ENCODE measurements at places on chromosomes 7 and 10.

- no peaks in the 10 kb centered on the region for H3K36me3 ChIP-seq
- no peak overlapping the region for H3K4me3 ChIP-seq
- no peak overlapping the region for H3K27ac ChIP-seq
Measured at GRCh38 chr10:112159469-112159868, 24.1 kb downstream of the GPAM start.

- H3K4me3 ChIP-seq: no peak overlapping the region
- H3K36me3 ChIP-seq: no peaks in the 10 kb centered on the region
- H3K27me3 ChIP-seq: no peaks in the 10 kb centered on the region
- DNase-seq: no peak
- no peak overlapping the region for H3K27ac ChIP-seq
Measured at GRCh38 chr10:11594589-11595394, 16.7 kb downstream of the USP6NL start.

DNA sequence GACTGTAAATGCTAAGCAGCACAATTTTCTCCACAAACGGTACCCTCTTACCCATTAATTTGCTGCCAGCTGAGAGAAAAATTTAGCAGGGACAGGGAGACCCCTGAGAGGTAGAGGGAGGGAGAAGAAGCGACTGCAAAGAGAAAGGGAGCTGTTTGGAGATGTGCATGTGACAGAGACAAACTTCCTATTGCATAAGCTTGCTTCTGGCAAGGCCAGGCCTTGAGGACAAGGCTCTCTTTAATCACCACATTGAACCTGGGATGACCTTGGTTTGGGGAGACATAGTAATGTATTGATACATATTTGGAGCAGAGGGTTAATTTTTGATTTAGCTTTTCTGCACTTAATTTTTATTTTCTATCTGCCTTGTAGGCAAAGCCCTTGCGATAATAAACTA, 31.1 kb upstream of the HIBADH start:
- no peak overlapping the region for H3K4me3 ChIP-seq
- peaks cover 3% of the 10 kb centered on the region for H3K4me1 ChIP-seq
- no peaks in the 10 kb centered on the region for H3K36me3 ChIP-seq
- no peaks in the 10 kb centered on the region for H3K27me3 ChIP-seq

- H3K4me1 ChIP-seq: no peaks in the 10 kb centered on the region
- no peaks in the 10 kb centered on the region for H3K27me3 ChIP-seq
- H3K4me3 ChIP-seq: no peak overlapping the region
- no peak for DNase-seq
Measured at GRCh38 chr7:71255537-71256178, 123.7 kb downstream of the GALNT17 start.

- H3K27me3 ChIP-seq: no peaks in the 10 kb centered on the region
- H3K36me3 ChIP-seq: no peaks in the 10 kb centered on the region
- no peaks in the 10 kb centered on the region for H3K4me1 ChIP-seq
- peak; percentile 6 for DNase-seq
- H3K27ac ChIP-seq: peak overlapping the region; percentile 15
Measured at GRCh38 chr10:80580638-80581468, 43.2 kb downstream of the SH2D4B start.

DNA sequence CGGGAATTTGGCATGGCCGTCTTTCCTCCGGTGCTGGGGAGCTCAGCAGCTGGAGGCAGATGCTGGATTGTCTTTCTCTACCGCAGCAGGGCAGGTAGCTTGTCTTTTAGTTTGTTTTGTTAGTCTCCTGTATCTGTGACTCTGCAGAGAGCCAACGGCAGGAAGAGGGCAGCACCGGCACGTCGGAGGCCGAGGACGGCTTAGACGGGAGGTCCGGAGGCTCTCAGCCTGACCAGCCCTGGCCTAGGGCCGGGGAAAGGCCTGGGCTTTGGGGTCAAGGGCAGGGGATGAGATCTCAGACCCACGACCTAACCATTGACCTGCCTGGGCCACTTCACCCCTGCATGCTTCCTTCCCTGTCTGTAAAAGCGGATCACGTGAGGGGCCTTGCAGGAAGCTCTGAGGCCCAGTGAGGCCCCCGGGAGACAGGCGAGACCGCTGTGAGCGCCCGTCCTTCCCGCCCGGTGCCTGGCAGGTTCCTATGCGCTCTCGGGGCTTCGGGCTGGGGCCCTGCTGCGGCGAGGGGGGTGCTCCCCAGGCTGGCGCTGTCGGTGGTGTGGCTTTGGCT, 72.7 kb downstream of the LHPP start:
- H3K27ac ChIP-seq: no peak overlapping the region
- H3K4me3 ChIP-seq: no peak overlapping the region
- no peaks in the 10 kb centered on the region for H3K36me3 ChIP-seq
- no peak for DNase-seq

- H3K27me3 ChIP-seq: no peaks in the 10 kb centered on the region
- DNase-seq: no peak
- no peak overlapping the region for H3K4me3 ChIP-seq
- no peaks in the 10 kb centered on the region for H3K36me3 ChIP-seq
Measured at GRCh38 chr10:23364378-23364777, 19.8 kb upstream of the C10orf67 start.

DNA sequence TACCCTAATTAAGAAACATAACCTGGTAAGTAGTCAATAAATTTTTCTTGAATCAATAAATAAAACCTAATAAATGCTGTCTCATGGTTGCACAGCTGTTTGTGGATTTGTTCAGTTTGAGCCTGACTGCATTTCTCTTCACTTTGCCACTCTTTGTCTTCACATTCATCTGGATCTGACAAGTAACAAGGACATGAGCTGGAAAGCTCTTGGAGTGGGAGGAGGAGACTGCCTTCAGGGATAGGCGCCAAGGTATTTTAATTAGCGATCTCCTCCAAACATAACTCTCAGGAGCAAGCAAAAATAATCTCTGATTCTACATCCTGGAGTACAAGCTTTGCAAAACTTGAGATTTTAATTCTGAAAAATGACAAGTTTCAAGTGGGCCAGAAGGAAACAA, 251.0 kb downstream of the BMPER start:
- H3K36me3 ChIP-seq: no peaks in the 10 kb centered on the region
- H3K27ac ChIP-seq: no peak overlapping the region
- no peaks in the 10 kb centered on the region for H3K27me3 ChIP-seq
- H3K4me3 ChIP-seq: no peak overlapping the region

- no peaks in the 10 kb centered on the region for H3K36me3 ChIP-seq
- no peaks in the 10 kb centered on the region for H3K4me1 ChIP-seq
- no peak overlapping the region for H3K27ac ChIP-seq
- DNase-seq: no peak
- no peaks in the 10 kb centered on the region for H3K27me3 ChIP-seq
- H3K4me3 ChIP-seq: no peak overlapping the region
Measured at GRCh38 chr7:42479816-42480633, 243.0 kb upstream of the GLI3 start.

DNA sequence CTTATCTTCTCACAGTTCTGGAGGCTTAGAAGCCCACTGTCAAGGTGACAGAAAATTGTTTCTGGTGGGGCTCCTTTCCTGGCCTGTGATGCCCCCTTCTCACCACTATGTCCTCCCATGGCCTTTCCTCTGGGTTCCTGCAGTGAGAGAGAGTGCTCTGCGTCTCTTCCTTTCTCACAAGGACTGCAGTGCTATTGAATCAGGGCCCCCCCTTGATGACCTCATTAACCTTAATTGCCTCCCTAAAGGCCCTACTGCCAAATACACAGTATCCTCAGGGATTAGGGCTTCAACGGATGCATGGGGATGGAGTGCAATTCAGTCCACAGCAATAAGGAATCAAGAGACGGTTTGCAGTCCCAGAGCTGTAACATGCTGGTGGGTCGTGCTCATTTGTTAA, 82.0 kb upstream of the GRB10 start:
- no peak overlapping the region for H3K4me3 ChIP-seq
- no peaks in the 10 kb centered on the region for H3K36me3 ChIP-seq
- H3K4me1 ChIP-seq: no peaks in the 10 kb centered on the region
- no peak for DNase-seq
- H3K27ac ChIP-seq: no peak overlapping the region
- H3K27me3 ChIP-seq: no peaks in the 10 kb centered on the region

GRCh38 chr7:70706204-70706603, 425.7 kb upstream of the GALNT17 start:
- no peaks in the 10 kb centered on the region for H3K4me1 ChIP-seq
- no peak overlapping the region for H3K4me3 ChIP-seq
- H3K27me3 ChIP-seq: no peaks in the 10 kb centered on the region
- no peak overlapping the region for H3K27ac ChIP-seq
- no peak for DNase-seq

DNA sequence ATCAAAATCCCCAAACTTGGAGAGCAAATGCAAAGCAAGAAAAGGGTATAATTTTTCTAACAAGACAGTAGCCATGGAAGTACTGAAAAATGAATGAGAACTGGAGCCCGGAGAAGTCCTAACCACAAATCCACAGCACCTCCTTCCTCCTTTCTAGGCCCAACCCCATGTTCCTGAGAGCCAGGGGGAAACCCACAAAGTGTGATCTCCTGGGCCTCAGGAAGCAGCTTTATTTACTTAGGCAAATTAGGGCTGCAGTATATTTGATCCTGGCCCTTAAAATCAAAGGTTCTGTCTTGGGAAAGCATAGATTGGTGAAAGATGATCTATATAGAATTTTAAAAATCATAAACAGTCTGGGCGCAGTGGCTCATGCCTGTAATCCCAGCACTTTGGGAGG, 103.0 kb downstream of the DOCK4 start:
- peak; percentile 29 for DNase-seq
- no peak overlapping the region for H3K4me3 ChIP-seq
- H3K27me3 ChIP-seq: no peaks in the 10 kb centered on the region

- H3K27me3 ChIP-seq: no peaks in the 10 kb centered on the region
- no peak overlapping the region for H3K27ac ChIP-seq
- DNase-seq: no peak
- no peaks in the 10 kb centered on the region for H3K4me1 ChIP-seq
- H3K36me3 ChIP-seq: no peaks in the 10 kb centered on the region
Measured at GRCh38 chr7:40569326-40569725, 434.5 kb downstream of the SUGCT start.

DNA sequence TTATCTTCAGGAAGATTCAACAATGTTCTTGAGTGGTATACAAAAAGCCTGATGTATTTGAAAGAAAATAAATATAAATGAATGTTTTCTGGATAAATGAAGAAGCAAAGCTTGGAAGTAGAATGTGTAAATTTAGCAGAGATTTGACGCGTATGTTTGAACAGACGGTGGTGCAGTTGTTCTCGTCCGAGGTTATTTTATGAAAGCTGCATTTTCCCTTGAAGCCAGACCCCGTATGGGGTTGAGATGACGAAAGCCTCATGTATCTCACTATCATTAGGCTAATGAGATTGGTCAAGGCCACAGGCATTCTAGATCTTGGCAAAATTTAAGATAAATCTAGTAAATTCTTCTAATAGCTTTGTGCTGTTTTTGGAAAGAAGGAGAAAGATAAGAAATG, 195.2 kb downstream of the NXPH1 start:
- no peak overlapping the region for H3K4me3 ChIP-seq
- H3K27ac ChIP-seq: no peak overlapping the region
- H3K36me3 ChIP-seq: no peaks in the 10 kb centered on the region
- no peaks in the 10 kb centered on the region for H3K4me1 ChIP-seq
- no peaks in the 10 kb centered on the region for H3K27me3 ChIP-seq
- no peak for DNase-seq

GRCh38 chr10:103859161-103860086, 4.0 kb upstream of the SH3PXD2A start:
- no peaks in the 10 kb centered on the region for H3K4me1 ChIP-seq
- no peak overlapping the region for H3K27ac ChIP-seq
- H3K4me3 ChIP-seq: no peak overlapping the region

- H3K36me3 ChIP-seq: no peaks in the 10 kb centered on the region
- no peaks in the 10 kb centered on the region for H3K27me3 ChIP-seq
- DNase-seq: no peak
- no peaks in the 10 kb centered on the region for H3K4me1 ChIP-seq
- H3K27ac ChIP-seq: no peak overlapping the region
- no peak overlapping the region for H3K4me3 ChIP-seq
Measured at GRCh38 chr7:94350734-94351133, 44.0 kb upstream of the COL1A2 start.

- H3K27me3 ChIP-seq: no peaks in the 10 kb centered on the region
- no peaks in the 10 kb centered on the region for H3K36me3 ChIP-seq
- DNase-seq: no peak
- H3K4me1 ChIP-seq: no peaks in the 10 kb centered on the region
- no peak overlapping the region for H3K4me3 ChIP-seq
Measured at GRCh38 chr10:70352401-70353097, 29.9 kb downstream of the LRRC20 start.

DNA sequence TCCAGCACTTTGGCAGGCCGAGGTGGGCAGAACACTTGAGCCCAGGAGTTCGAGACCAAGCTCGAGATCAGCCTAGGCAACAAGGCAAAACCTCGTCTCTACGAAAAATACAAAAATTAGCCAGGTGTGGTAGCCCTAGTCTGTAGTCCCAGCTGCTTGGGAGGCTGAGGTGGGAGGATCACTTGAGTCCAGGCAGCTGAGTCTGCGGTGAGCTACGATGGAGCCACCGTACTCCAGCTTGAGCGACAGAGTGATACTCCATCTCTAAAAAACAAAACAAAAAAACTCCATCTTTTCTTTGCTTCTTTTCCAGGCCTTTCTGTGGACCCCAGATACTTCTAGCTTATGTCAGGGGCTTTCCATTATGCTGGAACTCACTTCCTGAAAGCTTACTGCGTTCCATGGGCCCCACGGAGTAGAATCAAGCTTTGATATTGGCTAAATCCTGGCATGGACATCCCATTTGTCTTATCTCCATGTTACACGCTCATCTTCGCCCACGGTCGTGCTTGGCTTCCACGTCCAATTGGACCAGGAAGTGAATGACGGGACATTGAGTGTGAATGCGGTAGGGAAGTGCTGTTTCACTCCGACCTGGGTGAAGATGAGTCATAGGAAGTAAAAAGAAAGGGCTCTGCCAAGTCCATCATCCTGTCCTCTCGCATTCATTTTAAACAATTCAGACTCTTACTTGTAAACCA, 45.7 kb downstream of the FAM171A1 start:
- DNase-seq: no peak
- no peaks in the 10 kb centered on the region for H3K36me3 ChIP-seq
- H3K4me1 ChIP-seq: peaks cover 7% of the 10 kb centered on the region
- H3K4me3 ChIP-seq: no peak overlapping the region
- H3K27me3 ChIP-seq: no peaks in the 10 kb centered on the region
